ENCODE measurements at places on chromosomes 12 and 14. TPM values are rescaled to one million over a fixed set of nuclear protein-coding genes. Genes with fewer than 3 reads are reported as not detected.

The KCNH5 gene
- total RNA-seq = under 0.01 TPM

The ZFYVE21 gene
- 47.5 TPM for total RNA-seq

The RTL1 gene
- under 0.01 TPM for total RNA-seq

The CLEC2B gene
- total RNA-seq = under 0.01 TPM

The DEGS2 gene
- total RNA-seq = not detected

The KRT86 gene
- not detected for total RNA-seq

The CYP46A1 gene
- 0.09 TPM for total RNA-seq

The TAS2R10 gene
- 2.4 TPM for total RNA-seq

The KERA gene
- not detected for total RNA-seq

The TPPP2 gene
- total RNA-seq = not detected

The ASB2 gene
- total RNA-seq = 4.2 TPM

The LGALS3 gene
- 22.9 TPM for total RNA-seq

The CABP1 gene
- total RNA-seq = 4.2 TPM

The RND1 gene
- total RNA-seq = 0.59 TPM

The BEGAIN gene
- total RNA-seq = 0.88 TPM

The KLRC4 gene
- total RNA-seq = not detected

The BHLHE41 gene
- total RNA-seq = 27.8 TPM

The NYNRIN gene
- 1.2 TPM for total RNA-seq

The FOXA1 gene
- total RNA-seq = not detected

The SLC24A4 gene
- total RNA-seq = not detected

The OAS2 gene
- 0.30 TPM for total RNA-seq

The NTS gene
- total RNA-seq = 34.0 TPM

The DPY19L2 gene
- 0.30 TPM for total RNA-seq

The KCNA1 gene
- not detected for total RNA-seq

The GDF3 gene
- not detected for total RNA-seq

The C14orf132 gene
- 16.1 TPM for total RNA-seq

Measured in smooth muscle cell of the umbilical artery (primary cell).